Activated CD4-positive, CD25-positive, alpha-beta regulatory T cell treated with anti-CD3 and anti-CD28 coated beads, Interleukin-2, amount 50 U/mL, for 24 hours (primary cell): ENCODE measurements at places on chromosomes 7 and 10.
A peak's percentile ranks its signal among the peaks of the same experiment; 100 is the strongest.

DNA sequence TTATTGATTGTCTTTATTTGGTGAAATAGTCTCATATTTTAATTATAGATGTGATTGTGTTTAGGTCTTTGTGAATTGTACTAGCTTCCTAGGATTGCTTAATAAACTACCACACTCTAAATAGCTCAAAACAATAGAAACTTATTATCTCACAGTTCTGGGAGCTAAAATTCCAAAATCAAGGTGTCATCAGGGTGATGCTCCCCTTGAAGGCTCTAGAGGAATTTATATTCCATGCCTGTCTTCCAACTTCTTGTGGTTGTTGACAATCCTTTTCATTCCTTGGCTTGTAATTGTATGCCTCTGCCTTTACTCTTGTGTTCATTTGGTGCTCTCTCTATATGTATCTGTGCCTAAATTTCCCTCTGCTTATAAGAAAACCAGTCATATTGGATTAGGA lies 155.3 kb upstream of the AKR1E2 start:
- no peak for ATAC-seq

GRCh38 chr10:92530891-92531535 lies 42.9 kb downstream of the IDE start:
- no peak for ATAC-seq

DNA sequence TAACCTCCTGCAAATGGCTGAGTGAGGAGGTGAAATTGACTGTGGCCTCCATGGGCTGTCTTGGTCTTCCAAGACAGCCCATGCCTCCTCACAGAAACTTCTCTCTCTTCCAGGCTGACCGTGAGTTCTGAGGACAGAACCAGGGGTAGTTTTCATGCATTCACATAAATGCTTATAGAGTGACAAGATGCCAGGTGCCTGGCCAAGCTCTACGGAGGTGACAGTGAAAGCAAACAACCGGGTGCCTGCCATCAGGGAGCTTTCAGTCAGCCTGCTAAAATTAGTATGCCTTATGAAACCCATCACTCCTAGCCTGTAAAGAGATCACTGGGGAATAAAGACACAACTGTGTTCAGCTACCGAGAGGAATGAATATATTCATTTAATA lies 919 bp upstream of the RHOBTB1 start:
- no peak for ATAC-seq

GRCh38 chr10:3897156-3897555 lies 112.1 kb upstream of the KLF6 start:
- ATAC-seq = no peak

GRCh38 chr7:133854739-133855138 lies 272.4 kb upstream of the LRGUK start:
- ATAC-seq = no peak

DNA sequence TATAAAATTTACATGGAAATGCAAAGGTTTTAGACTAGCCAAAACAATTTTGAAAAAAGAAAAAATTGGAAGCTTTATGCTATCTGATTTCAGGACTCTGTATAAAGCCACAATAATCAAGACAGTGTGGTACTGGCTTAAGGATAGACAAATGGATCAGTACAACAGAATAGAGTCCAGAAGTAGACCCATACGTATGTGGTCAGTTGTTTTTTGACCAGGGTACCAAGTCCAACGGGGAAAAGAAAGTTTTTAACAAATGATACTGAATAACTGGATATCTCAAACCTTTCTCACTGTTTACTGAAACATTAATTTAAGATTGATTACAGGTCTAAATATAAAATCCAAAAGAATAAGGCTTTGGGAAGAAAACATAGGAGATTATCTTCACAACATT lies 79.7 kb downstream of the PODXL start:
- no peak for ATAC-seq

DNA sequence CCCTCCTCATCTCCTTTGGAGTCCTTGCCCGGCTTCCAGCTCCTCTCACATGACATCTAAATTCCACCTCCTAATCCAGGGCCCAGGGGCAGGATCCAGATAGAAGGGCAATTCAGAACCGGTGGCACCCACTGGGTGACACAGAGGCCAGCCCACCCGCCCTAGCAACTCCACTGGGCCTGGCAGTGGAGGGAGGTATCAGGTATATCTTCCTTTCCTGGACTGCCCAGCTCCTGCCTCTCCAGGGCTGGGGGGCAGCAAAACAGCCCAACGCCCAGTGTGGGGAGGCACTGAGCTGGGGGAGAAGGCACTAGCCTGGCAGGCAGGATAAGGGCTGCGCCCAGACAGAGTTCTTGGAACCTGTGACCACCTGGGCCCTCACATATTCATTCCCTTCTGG lies 10.4 kb upstream of the TRIM8 start:
- ATAC-seq = no peak

DNA sequence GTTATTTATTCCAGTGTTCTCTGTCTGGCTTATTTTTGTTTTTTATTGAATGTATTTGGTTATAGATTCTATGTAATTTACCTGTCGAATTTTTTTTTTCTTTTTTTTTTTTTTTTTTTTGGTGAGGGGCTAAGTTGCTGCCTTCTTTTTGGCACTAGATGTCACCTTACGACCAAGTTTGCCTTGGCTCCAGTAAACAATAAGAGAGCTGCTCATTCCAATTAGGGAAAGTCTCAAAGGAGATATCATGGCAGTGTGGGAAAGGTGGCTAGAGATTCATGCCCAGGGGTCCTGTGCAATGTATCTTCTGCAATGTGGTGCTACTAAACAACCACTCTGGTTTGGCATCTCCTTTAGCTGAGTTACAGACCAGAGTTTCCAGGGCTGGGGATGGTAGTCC lies 84.0 kb downstream of the PTPN20 start:
- ATAC-seq = no peak

DNA sequence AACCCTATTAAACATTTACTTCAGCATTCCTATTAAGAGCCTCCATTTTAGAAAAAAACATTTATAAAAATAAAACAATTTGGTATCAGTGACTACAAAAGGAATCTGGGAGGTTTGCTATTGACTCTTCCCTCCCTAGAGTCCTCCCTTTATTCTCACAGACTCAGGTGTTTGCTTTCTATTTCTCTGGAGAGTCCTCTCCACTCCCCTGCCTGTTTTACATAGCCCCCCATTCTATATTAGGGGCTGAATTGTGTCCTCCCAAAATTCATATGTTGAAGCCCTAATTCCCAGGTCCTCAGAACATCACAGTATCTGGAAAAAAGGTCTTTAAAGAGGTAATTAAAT lies 69.8 kb downstream of the COA1 start:
- ATAC-seq = no peak

DNA sequence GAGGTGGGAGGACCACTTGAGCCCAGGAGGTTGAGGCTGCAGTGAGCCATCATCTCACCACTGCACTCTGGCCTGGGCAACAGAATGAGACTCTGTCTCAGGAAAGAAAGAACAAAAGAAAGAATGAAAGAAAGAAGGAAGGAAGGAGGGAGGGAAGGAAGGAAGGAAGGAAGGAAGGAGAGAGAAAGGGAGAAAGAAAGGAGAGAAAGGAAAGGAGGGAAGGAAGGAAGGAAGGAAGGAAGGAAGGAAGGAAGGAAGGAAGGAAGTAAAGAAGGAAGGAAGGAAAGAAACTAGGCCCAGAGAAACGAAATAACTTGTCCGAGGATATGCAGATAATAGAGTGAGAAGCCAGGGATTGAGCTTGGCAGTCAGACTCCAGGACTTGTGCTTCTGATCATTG lies 102.1 kb downstream of the SKIDA1 start:
- no peak for ATAC-seq

DNA sequence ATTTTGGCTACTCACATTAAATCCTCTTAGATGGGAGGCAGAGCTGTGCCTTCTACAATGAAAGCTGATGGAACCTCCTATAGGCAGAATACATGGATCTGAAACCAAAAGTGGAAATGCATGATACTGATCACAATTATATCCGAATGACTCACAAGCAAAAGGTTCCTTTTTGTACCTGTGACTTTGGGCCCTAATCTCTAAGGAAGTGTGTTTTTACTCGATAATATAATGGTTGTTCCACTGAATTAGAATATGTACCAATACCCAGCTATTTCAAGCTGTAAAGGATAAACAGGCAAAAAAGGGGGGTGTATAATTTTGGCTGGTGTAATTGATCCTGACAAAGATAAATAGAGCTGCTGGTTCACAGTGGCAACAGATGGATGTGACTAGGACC lies 17.6 kb upstream of the LAMB1 start:
- ATAC-seq = no peak

- ATAC-seq = no peak
Observed at GRCh38 chr7:94595717-94596116, 60.2 kb downstream of the SGCE start.

GRCh38 chr10:88196291-88196690 lies 332.9 kb downstream of the PTEN start:
- no peak for ATAC-seq

GRCh38 chr10:102195296-102195870 lies 30.7 kb upstream of the ELOVL3 start:
- ATAC-seq = no peak

DNA sequence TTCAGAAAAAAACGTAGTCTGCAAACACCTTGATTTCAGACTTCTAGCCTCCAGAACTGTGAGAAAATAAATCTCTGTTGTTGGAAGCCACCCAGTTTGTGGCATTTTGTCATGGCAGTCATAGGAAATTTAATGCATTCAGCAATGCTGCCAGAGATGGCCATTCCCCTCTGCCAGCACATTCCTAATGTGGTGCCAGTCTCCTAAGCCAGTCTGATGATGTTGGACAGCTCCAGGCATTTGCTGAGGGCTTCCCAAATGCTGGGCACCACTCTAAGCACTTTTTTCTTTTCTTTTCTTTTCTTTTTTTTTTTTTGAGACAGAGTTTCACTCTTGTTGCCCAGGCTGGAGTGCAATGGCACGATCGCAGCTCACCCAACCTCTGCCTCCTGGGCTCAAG lies 666.7 kb upstream of the C7orf33 start:
- ATAC-seq = no peak

DNA sequence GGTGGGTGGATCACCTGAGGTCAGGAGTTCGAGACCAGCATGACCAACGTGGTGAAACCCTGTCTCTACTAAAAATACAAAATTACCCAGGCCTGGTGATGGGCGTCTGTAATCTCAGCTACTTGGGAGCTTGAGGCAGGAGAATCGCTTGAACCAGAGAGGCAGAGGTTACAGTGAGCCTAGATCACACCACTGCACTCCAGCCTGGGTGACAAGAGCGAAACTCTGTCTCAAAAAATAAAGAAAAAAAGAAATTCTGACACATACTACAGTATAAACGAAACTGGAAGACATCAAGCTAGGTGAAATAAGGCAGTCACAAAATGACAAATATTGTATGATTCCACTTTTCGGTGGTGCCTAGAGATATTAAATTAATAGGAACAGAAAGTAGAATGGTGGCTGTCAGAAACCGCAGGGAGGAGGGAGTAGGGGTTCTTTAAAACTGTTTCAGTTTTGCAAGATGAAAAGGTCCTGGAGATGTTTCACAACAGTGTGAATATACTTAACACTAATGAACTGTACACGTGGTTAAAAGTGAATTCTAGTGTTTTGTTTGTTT lies 23.2 kb downstream of the PILRA start:
- ATAC-seq = peak; percentile 95

DNA sequence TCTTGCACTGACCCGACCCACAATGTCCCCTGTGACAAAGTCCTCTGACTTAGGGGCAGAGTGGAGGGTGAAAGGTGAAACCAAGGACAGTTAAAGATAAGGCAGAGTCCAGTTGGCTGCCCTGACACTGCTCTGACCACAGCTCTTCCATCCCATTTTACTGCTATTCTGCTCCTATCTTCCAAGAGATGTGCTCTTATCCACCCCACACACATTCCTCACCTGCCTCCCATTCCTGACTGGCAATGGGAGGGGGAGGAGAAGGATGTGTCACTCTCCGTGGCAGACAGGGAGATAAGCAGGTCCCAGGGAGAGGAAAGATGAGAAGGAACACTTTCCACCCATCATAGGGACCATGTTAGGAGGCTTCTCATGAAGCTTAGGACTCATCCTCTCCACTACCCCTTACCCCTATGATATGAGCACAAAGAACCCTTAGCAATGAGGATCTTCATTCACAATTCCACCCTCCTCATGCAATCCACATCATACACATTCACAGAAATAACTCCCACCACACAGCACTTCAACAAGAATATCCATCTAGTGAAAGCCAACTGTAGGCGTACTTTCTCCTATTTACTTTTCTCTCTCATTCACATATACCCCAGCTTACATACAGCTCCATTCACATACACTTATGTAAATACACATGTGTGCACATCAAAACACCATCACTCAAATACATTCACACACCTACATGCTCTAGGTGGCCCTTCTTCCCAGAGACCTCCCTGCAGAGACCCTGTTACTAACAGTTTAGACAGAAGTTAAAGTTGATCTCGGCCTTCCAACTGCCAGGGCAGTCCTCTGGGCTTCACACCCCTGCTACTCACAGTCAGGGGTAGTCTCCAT lies 6.6 kb downstream of the SYNPO2L start:
- no peak for ATAC-seq

DNA sequence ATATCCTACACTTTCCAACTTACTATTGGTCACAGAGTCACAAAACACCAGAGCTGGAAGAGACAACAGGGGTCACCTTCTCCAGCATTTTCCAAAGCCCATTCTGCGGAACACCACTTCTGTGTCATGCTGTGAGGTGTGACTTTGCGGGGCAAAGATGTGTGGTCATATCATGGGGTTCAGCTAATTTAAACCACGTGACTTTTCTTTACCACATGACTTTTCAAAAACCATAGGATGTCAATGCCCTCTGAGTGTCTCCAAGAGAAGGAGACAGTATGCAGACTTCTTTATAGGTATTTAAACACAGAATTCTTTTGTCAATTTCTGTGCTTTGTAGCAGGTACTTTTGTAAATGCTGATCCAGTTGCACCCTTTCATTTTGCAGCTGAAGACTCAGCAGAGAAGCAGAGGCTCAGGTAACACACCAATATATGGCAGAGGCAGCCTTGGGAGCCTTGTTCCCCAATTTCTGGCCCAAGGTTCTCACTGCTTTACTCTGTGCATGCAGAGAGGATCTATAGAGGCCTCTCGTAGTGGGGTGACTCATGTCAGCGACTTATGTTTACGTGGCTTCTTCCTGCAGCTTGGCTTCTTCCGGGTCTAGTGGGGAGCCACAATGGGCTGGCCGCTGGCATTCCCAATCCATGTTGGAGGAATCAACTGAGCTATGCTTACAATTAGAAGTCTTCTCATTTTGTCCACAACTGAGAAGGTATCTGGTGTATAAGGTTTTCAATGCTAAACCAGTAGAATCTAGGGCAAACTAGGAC lies 104.0 kb upstream of the RHOBTB1 start:
- ATAC-seq = no peak

GRCh38 chr10:75645704-75646103 lies 214.3 kb downstream of the LRMDA start:
- ATAC-seq = no peak

- ATAC-seq = no peak
Observed at GRCh38 chr7:98728555-98728954, 111.5 kb downstream of the NPTX2 start.

GRCh38 chr10:98242823-98243222 lies 25.2 kb downstream of the LOXL4 start:
- ATAC-seq = no peak

- no peak for ATAC-seq
Observed at GRCh38 chr10:60414877-60415585, 25.4 kb upstream of the ANK3 start.
